ENCODE measurements at places on chromosomes 4 and X.
A peak's percentile ranks its signal among the peaks of the same experiment; 100 is the strongest.

DNA sequence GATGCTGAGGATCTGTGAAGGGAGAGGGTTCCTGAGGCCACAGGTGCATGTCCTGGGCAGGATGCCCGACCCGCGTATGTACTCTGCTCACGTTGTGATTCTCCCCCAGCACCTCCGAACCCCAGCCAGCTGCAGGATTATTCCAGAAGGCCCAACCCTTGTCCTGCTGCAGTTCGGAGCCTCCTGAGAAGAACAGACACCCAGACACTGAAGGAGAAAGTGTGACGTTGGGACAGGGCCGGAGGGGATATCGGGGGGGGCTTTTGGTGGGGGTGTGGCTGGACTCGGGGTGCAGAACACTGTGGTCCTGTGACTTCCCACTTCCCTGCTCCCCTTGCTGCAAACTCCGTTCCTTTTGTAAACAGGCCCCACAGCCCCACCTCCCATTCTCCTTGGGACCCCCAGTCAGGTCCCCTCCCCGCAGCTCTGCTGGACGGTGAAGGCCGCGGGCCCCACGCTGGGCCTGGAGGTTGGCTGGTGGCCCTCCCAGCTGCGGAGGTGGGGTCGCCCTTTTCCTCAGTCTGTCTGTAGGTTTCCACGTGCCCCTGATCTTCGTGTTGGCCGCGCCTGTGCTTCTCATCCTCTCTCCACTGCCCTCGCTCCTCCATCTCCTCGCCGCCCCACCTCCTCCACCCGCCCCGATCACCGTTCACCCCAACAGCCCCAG, 83.0 kb upstream of the ADRA2C start:
- no peak for DNase-seq

DNA sequence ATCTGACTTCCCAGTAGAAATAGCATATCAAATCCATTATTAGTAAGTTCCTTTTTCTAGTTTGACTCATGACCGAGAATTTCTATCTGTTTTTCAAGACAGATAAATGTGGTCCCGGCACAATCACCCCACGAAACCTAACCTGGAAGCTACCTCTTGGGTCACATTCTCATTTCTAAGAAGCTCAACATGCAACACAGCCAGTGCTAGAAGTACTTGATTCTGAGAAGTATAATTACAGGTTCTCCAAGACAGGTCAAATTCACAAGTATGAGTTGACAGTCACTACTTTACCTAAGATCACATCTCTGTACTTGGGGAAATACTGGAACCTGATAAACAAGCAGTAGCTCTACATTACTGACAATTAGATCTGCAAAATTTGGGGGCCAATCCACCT, 54.0 kb upstream of the PLAC1 start:
- no peak for DNase-seq

DNA sequence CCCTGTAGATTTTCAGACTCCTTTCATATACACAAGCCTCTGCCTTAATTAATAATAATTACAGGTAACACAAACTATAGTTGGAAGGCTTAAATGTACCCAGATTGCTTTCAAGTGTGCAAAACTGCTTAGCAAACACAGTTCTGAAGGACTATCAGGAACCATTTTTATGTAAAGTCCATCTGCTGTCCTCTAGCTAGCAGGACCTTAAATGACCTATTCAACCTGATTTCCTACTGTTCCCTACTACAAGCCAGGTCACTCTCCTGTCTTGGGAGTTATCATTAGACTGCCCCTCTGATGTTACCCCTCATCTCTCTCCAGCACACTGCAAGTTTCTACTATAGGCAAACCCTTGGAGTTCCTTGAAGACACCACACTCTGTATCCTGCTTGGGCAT, 157.3 kb downstream of the GBA3 start:
- DNase-seq: no peak

DNA sequence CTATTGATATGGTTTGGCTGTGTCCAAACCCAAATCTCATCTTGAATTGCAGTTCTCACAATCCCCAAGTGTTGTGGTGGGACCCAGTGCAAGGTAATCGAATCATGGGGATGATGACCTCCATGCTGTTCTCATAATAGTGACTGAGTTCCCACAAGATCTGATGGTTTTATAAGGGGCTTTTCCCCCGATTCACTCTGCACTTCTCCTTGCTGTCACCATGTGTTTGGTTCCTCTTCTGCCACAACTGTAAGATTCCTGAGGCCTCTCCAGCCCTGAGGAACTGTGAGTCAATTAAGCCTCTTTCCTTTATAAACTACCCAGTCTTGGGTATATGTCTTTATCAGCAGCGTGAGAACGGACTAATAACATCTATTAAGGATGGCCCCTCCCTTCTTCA, 68.8 kb downstream of the FBXW7 start:
- no peak for DNase-seq

GRCh38 chrX:21661316-21661715, 3.2 kb upstream of the KLHL34 start:
- DNase-seq: no peak

DNA sequence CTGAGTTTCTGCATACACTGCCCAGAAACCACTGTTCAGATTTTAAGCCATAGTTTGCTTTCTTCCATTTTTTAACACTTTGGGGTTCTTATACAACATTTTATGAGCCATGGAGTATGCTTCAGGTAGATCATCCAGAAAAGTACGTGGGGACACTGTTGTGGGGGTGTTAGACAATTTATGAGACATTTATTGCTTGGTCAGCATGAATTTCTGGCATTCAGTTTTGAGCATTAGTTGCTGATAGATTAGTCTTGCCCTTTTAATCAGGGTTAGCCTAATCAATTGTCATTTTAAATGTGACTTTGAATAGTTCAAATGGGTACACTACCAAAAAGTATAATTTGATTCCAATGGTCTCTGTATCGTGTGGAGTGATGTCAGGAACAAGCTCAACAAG, 434.9 kb downstream of the GPM6A start:
- no peak for DNase-seq

DNA sequence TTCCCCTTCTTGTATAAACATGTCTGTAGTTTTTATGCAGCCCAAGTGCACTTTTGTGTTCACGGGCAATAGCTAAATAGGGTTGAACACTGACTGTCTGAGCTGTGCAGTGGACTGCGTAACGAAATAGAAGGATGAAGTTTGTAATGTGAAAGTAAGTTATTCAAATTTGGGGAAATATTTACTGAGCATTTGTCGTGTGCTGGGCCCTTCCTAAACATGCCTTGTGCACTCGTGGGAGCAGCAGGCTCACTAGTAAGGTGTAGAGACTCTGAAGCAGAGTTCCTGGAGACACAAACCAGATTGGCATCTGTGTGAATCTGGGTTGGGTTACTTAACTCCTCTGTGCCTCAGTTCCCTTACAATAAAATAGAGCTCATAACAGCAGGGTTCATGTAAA, 51.7 kb upstream of the C1QTNF7 start:
- DNase-seq: no peak

- no peak for DNase-seq
Observed at GRCh38 chrX:136261321-136261720, 10.1 kb upstream of the MAP7D3 start.

- no peak for DNase-seq
Observed at GRCh38 chr4:188307591-188307990, 168.3 kb downstream of the TRIML1 start.

DNA sequence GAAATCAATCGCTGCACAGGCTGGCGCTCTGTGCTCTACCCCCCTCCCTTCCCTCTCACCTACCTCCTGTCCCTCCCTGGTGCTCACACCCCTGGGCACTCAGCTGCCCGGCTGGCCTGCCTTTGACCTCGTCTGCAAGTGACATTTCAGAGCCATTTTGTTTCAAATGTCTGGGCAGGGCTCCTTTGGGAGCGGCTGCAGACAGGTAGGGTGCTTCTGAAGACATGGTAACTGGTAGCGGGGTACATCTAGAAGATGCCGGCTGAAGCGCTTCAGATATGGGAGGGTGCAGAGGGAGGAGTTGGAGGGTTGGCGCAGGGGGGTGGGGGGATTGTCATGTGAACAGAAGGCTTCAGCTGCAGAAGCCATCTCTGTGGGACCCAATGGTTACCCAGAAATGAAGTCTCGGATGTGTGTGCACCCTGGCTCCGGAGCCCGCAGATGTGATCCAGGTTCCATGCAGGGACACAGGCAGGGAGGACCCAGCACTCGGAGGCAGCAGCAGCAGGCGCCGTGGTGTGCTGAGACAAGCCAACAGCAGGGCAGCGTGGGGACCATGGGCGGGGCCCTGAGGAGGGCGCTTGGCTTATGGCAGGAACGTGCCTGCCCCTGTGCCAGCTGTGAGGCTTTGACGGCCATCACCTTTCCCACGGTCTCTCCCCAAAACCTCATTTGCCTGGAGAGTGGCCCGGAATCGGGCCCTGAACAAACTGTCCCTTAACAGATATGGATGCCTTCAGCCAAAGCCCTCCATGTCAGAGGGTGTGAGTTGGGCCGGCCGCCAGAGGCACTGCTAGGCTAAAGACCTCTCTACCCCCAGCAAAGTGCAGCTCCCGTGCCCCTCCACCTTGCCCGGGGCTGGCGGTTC, 7.6 kb upstream of the DUSP9 start:
- no peak for DNase-seq

DNA sequence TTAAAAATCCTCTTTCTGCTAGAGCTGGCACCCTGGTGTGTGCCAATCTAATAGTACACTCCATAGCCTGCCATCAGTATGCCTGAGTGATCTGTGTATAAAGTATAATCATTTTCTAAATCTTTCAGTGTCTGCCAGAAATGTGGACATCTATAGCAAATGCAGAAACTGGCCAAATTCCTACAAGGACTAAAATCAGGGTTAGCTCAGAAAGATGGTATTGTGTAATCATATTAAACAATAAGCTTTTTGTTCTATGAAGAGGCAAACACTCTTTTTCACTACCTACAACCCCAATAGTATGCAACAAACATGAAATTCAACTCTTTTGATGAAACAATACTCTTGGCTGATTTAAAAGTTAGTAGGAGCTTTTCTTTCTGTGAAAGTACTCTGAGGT, 7.7 kb upstream of the TXLNG start:
- DNase-seq: no peak

GRCh38 chrX:20224814-20225487, 41.8 kb downstream of the RPS6KA3 start:
- DNase-seq: no peak

GRCh38 chr4:18049446-18049845, 27.9 kb upstream of the LCORL start:
- no peak for DNase-seq

GRCh38 chrX:9466124-9466495, 1.3 kb downstream of the TBL1X start:
- no peak for DNase-seq

- DNase-seq: no peak
Observed at GRCh38 chr4:47873877-47874541, 36.1 kb upstream of the CORIN start.

DNA sequence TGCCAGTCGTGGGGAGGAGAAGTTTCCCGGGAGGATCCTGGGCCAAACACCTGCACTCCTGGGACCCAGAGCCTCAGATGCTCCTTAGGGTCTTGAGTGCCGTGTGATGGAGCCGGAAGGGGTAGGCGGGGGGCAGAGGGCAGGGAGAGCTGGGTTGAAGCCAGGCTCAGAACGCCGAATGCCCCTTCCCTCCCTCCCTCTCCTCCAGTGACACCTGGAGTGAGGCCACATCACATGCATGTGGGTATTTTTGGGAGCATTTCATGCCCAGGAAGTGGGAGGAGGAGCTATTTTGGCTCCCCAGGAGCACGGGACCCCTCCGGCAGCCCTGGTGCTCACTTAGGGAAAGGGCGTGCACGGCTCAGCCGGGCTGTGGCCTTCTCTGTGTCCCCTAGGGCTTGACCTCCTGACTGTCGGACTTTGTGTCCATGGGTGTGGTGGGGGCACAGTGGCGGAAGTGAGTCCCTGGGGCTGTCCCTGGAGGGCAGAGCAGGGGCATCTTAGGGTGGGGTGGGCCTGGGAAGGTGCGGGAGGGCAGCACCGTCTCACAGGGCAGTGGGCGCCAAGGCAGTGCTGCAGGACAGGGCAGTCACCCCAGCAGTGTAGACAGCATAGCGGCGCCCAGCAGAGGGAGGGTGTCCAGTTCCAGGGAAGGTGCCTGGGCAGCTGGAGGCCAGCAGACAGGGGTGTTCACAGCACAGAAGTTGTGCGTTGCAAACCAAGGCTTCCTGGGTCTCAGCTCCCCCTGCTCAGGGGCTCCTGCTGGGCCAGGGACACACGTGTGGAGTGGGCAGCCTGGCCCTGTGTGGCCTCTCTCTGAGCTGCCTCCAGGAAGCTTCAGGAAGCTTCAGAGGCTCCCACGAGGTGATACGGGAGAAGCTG, 4.9 kb upstream of the CPLX1 start:
- DNase-seq: no peak

DNA sequence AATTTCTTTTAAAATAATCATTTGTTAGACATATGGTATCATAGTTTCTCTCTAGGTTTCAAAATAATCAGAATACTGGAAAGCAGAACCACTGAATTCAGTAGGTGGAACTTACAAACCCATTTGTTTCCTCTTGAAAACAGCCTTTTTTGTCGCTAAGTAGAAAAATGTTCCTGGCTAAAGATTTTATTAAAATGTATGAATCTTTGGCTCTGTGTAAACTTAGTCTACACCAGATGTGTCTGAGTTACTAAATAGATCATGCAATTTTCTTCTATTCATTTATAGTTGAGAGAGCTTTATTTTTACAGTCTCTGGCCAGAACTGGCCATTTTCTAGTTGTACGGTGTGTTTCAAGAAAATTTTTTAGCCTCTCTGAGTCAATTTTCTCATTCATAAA, 1.0 kb downstream of the CYSLTR1 start:
- DNase-seq: no peak

- DNase-seq: no peak
Observed at GRCh38 chr4:144818136-144818535, 172.2 kb downstream of the HHIP start.

DNA sequence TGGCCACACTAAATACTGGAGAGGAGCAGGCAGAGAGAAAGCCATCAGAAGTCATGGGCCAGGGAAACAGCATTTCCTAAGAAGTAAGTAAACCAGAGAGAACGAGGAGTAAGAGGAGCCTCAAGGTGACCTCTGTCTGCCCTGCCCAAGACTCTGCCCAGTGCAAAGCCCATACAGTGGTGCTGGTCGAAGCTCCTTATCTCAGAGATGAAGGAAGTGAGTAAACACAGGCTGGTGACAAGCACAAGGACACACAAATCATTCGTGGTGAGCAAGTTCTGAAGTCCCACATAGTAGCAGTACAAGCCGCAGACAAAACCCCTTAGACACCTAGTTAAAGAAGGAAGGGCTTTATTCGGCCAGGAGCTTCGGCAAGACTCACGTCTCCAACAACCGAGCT, 62.7 kb downstream of the DCTD start:
- no peak for DNase-seq

- DNase-seq: no peak
Observed at GRCh38 chr4:141898346-141898745, 262.0 kb downstream of the IL15 start.

GRCh38 chr4:48727666-48728459, 52.2 kb downstream of the FRYL start:
- DNase-seq: no peak

- no peak for DNase-seq
Observed at GRCh38 chr4:178205826-178206225, 763.6 kb upstream of the AGA start.

- no peak for DNase-seq
Observed at GRCh38 chrX:51836823-51837222, 56.6 kb upstream of the MAGED1 start.

- no peak for DNase-seq
Observed at GRCh38 chrX:130260316-130260715, 8.4 kb downstream of the ZNF280C start.

GRCh38 chr4:48331577-48332330, 9.6 kb upstream of the SLAIN2 start:
- peak; percentile 58 for DNase-seq

- no peak for DNase-seq
Observed at GRCh38 chr4:55730280-55730931, 89.2 kb upstream of the EXOC1L start.

- DNase-seq: no peak
Observed at GRCh38 chrX:115616943-115617563, 56.1 kb downstream of the PLS3 start.
